ENCODE measurements at places on chromosomes 1 and 21.

DNA sequence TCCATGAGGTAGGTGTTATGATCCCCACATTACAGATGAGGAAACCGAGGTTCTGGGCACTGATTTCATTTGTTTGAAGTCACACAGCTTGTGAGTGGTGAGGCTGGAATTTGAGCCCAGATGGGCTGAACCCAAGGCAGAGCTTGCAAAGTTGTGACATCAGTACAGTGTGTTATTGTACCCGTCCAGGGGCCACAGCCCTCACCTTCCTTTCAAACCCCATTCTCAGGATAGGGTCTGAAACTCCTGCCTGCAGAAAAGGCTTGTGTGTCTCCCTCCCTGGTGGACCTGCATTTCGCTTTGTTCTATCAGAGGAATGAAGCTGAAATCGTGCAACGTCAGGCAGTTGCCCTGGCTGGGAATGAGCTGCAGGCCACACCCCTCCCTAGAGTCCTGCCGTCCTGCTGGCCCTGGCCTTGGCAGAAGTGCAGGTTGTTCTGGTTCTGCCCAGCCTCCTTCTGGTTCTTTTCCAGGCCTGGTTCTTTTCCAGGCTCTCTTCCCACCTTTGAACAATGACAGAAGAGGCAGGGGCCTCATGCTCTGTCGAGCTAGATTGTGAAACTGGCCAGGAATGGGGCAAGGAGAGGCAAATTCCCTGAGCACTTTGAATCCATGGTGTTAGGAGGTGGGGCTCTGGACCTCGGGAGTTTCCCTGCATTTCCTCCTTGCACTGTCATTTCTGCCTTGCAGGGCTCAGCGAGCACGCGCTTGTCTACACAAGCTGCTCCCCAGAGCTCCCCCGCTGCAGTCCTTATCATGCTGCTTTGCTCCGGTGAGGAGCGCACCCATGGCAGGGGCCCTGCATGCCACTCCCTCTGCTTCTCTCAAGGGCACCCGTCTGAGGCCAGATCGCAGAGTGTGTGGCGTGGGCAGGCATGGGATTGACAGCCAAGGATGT, 8.2 kb upstream of the MYOM3 start:
- no peak for DNase-seq

GRCh38 chr1:230788561-230789275, 41.5 kb downstream of the CAPN9 start:
- no peak for DNase-seq

GRCh38 chr1:1978108-1978507, 25.5 kb downstream of the CFAP74 start:
- DNase-seq = no peak

GRCh38 chr1:63891060-63891690, 117.4 kb downstream of the ROR1 start:
- no peak for DNase-seq

DNA sequence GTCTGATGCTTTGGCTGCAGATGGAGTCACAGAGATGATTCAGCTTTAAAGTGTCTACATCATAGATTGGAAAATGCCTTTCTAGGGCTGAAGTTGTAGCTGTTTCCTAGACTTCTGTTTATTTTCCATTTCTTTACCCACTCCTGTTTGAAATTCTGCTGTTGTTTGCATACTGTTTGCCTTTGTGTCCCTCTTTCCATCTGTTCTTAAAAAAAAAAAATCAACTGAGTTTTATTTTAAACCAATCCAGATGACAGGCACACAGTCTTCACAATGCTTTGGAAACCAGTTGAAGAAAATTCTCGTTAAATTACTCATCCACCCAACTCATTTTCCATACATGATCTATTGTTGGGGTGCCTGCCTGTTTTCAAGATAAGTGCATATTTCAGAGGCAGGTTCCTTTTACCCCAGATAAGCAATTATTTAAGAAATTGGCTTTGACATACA, 245.9 kb downstream of the DISC1 start:
- DNase-seq = no peak

DNA sequence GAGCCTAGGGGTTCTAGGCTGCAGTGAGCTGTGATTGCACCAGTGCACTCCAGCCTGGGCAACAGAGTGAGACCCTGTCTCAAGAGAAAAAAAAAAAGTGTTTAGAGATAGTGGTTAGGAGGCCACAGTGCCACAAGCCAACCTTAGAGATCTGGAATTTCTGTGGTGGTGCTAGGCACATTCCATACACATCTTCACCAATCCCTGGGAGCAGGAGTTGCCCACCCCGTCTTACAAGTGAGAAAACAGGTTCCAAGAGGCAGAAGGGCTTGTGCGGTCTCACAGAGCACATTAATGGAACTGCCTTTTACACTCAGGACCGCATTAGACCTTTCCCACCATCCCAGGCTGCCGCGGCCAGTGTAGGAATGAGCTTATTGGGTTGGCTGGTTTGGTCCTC, 93.2 kb downstream of the EPHB2 start:
- DNase-seq = no peak

- DNase-seq = no peak
Observed at GRCh38 chr1:41963636-41964035, 44.9 kb upstream of the HIVEP3 start.

GRCh38 chr1:94799206-94799605, 21.0 kb upstream of the SLC44A3 start:
- DNase-seq = no peak

GRCh38 chr1:87226341-87226760, 102.3 kb upstream of the LMO4 start:
- no peak for DNase-seq

GRCh38 chr1:48744032-48744431, 32.7 kb downstream of the BEND5 start:
- no peak for DNase-seq

DNA sequence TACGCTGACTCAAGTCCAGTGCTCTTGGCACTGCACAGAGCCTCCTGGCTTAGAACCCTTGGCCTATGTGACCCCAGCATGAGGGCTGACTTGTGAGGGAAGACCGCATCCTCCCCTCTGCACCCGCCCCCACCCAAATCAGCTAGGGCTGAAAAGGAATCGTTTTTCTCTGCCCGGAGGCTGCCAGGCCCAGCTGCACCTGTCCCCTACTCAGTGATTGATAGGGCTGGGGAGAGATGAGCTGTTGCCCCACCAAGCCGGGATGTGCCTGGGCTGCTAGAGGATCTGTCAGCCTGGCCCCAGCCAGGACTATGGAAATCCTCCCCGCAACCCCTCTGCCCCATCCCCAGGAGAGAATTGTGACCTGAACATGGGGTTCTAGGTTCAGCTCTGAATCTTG, 20.6 kb downstream of the MYOG start:
- DNase-seq = no peak

GRCh38 chr1:56726706-56727105, 81.6 kb downstream of the PRKAA2 start:
- no peak for DNase-seq

- DNase-seq = no peak
Observed at GRCh38 chr1:157551694-157552693, at the start of gene FCRL5. FCRL5 (minus strand) TSS chr1:157552515; CDS start chr1:157552362, 153 bp downstream.

DNA sequence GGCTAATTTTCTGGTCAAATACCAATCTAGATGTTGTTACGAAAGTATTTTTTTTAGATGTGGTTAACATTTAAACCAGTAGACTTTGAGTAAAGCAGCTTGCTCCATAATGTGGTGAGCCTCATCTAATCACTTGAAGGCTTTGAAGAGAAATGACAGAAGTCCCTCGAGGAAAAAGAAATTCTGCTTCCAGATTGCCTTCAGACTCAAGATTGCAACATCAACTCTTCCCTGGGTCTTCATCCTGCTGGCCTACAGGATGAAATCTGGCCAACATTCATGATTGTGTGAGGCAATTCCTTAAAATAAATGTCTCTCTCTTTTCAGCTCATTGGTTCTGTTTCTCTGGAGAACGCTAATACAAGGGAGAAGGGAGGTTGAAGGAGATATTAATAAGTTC, 32.5 kb upstream of the SSX2IP start:
- DNase-seq = no peak

GRCh38 chr1:110645821-110646735, 28.7 kb downstream of the KCNA3 start:
- no peak for DNase-seq

DNA sequence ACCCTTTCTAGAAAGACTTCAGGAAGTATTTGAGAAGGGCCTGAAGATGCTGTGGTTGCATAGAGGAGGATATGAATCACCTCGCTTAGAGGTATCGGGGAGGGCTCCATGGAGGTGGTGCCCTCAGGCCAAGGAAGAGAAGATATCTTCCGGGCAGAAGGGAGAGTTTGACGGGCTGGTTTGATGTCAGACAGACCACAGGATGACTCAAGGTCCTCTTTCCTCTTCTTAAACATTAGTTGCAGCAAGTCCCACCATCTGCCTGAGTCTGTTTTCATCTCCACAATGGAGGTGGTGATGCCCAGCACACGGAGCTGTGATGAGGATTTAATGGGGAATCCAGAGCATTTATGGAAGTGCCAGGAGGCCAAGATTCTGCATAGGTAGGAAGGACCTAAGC, 25.1 kb upstream of the RUNX3 start:
- no peak for DNase-seq

GRCh38 chr1:41407664-41408252, 46.5 kb downstream of the FOXO6 start:
- DNase-seq = no peak

DNA sequence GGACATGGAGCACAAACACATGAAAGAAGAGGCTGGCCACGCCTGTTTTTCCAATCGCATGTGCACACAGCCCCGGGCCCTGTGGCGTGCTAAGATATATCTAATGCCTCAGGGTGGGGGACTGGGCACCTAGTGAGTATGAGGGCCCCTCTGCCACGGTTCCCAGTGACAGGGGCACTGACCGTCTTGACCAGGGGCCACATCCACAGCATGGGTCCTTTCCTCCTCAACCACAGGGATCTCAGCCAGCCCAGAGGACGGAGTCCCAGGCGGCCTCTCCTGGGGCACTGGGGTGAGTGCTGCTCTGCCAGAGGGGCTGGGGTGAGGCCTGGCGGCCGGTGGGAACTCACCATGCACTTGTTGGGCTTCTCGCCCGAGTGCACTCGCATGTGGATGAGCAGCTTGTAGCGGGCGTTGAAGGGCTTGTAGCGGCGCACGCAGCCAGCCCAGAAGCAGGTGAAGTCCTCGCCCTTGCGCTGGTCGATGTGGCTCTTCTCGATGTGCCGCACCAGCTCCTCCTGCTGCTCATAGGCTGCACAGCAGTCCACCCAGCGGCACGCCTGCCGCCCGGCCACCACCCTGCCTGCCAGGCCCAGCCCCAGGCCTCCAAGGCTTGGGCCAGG, 134.7 kb downstream of the DMRTB1 start:
- DNase-seq = no peak

- DNase-seq = no peak
Observed at GRCh38 chr1:228136901-228137300, 3.2 kb upstream of the GUK1 start.

GRCh38 chr1:228158151-228159007, 7.2 kb upstream of the IBA57 start:
- no peak for DNase-seq

DNA sequence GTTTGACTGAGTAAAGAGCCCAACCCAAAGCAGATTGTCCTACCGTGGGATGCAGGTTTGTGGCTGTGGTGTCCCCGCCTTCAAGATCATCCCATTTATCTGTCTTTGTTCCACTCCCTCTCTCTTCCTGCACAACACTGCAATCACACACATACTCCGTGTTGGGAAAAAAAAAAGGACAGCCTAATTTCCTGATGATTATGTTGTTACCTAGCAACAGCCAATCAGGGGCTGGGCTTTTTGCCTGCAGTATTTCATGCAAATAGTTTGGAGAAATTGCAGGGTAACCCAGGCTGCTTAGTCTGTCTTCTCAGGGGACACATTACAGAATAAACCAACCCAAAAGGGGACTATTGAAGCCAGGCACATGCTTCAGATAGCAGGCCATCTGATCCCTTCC, 38.3 kb downstream of the PHC2 start:
- DNase-seq = no peak

DNA sequence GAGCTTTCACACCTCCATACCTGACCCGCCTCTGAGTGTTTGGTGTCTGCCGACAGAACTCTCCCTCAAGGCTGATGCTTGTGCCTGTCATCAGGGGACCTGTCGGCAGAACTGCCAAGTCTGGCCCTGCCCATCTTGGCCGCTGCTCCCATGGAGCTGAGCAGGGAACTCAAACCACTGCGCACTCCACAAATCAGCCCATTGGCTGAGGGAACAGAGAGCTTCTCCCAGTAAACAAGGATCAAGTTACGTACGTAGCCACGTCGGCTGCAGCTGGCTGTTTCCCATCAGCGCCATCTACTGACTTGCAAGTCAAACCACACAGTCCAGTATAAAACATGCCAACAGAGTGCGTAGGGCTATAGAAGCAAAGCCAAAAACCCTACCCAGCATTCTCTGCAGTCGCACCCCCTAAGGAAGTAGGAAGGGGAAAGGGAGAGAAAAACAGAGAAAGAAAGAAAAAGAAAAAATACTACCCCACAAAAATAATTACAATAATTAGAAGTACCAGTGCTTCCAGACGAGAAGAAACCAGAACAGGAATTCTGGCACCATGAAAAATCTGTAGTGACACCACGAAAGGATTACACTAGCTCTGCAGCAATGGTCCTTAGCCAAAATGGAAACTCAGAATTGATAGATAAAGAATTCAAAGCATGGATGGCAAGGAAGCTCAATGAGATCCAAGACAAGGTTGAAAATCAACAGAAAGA, 13.1 kb downstream of the KRTAP13-1 start:
- no peak for DNase-seq

GRCh38 chr1:237133921-237134320, 91.9 kb downstream of the RYR2 start:
- DNase-seq = no peak
